ENCODE measurements at places on chromosomes 16 and 17.

GRCh38 chr17:39051001-39051585 lies 83.9 kb upstream of the FBXO47 start:
- no peak for DNase-seq

GRCh38 chr17:42895185-42895555 lies 5.4 kb upstream of the G6PC1 start:
- no peak for DNase-seq

- DNase-seq = no peak
Measured at GRCh38 chr17:64212122-64212521, 50.9 kb downstream of the TEX2 start.

GRCh38 chr16:19690196-19690595 lies 27.8 kb downstream of the KNOP1 start:
- no peak for DNase-seq

DNA sequence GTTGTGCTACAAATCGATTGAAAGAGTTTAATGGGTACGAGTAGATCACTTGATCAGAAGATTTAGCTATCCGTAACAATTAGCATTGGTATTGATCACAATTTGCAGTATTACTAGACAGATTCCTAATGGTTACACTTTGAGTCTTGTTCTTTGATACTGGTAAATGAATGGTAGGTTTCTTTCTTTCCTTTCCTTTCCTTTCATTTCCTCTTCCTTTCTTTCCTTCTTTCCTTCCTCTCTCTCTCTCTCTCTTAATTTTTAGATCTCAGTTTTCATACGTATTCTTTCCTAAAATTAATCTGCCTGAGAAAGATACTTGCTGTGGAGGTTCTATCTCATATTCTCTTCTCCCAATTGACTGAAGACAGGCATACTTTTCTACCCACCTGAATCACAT lies 17.9 kb downstream of the CPD start:
- no peak for DNase-seq

DNA sequence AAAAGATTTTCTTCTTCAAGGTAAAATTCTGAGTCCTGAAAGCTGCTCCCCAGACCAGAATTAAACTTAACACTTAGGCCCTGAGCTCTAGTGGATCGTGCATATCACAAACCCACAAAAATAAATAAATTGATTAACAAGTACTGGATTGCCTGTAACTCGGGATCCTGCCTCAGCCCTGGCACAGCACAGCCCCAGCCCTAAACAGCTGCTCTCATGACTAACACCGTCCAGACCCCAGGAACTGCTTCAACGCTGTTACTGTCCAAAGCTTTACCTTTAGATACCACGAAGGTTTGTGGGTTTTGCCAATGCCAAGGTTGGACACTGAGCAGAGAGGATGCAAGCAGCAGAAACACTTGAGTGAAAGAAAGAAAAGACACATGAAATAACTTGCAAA lies 172.5 kb downstream of the COPRS start:
- no peak for DNase-seq

GRCh38 chr16:28326881-28327610 lies 34.7 kb downstream of the SBK1 start:
- DNase-seq = peak; percentile 76

DNA sequence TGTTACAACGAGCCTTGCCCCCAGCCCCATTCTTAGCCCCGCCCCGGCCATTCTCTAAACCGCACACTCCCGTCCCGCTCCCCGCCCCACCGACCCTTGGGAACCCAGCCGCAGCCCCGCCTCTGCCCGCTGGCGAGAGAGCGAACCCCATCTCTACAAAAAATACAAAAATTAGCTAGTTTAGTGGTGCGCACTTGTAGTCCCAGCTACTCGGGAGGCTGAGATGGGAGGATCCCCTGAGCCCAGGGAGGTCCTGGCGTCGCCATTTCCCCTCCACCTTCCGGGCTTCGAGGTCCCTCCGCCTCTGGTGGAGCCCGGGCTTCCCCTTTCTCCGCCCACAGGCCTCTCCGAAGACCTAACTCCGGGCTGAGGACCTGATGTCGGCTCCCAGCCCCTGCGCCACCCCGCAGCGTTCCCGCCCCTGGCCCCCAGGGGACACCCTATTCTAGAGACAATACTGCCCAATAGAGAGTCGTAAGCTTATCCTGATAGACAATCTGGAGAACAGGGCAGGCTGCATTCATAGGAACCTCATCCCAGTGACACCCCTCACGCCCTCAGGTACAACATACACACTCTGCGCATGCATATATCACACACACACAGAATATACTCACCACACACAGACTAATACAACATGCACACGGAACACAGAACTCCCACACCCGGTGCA lies 480 bp upstream of the PROCA1 start:
- peak; percentile 70 for DNase-seq

DNA sequence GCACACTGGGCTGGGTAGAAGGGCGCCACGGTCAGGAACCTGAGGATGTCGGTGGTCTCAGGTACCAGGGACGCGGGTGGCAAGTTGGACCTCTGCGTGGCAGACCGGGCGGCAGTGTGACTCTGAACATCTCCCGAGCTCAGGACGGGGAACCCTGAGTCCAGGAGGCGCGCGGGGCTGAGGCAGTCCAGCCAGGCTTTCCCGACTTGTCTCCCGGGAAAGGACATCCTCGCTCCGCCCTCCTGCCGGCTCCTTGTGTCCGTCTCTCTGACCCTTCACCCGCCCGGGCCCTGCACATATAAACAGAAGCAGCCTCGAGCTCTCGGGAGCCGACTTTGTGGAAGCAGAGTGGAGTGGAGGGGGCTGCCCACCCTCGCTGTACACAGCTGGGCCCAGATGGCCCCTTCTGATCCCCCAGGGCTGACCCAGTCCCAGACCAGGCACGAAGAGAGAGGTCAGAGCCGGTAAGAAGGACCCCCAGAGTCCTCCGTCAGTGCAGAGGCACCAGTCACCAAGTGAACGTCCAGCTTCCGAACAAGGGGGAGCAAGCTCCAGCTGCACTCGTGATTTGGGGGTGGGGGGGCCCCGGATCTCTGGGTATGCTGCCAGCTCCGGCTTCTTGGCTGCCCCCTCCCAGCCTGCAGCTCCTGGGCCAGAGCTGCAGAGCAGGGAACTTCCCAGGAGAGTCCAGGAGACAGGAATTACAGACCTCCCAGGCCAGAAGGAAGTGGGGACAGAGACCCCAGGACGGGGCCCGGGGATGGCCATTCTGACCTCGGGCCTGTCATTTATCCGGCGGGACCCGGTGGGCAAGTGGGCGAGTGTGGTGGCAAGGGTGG lies 8.5 kb upstream of the P2RX1 start:
- DNase-seq = no peak

DNA sequence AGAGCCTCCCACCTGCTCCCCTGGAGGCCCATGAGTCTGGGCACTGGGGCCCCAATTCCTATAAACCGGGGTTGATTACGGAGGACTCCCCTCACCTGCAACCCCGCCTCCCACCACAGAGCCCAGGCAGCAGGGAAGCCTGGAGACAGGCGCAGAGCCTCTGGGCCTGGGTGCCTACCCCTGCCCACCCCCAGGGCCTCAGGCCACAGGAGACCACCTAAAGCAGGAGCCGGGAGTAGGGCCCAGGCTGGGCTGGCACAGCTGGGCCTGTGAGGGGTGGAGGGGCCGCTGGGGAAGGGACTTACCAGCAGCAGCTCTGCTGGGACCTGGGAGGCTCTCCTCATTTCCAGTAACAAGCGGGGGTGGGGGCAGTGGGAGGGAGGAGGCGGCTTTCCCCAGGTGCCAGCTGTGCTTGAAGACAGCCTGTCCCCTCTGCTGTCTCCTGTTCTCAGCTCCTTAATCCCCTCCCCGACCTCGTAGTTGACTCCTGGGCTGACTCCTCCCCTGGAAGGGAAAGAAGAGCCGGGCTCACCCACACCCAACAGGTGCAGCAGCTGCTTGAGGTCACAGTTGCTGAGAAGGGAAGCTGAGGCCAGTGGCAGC lies 46.8 kb downstream of the TMEM235 start:
- DNase-seq = no peak

GRCh38 chr16:4513881-4514280 lies 24.7 kb downstream of the CDIP1 start:
- no peak for DNase-seq

DNA sequence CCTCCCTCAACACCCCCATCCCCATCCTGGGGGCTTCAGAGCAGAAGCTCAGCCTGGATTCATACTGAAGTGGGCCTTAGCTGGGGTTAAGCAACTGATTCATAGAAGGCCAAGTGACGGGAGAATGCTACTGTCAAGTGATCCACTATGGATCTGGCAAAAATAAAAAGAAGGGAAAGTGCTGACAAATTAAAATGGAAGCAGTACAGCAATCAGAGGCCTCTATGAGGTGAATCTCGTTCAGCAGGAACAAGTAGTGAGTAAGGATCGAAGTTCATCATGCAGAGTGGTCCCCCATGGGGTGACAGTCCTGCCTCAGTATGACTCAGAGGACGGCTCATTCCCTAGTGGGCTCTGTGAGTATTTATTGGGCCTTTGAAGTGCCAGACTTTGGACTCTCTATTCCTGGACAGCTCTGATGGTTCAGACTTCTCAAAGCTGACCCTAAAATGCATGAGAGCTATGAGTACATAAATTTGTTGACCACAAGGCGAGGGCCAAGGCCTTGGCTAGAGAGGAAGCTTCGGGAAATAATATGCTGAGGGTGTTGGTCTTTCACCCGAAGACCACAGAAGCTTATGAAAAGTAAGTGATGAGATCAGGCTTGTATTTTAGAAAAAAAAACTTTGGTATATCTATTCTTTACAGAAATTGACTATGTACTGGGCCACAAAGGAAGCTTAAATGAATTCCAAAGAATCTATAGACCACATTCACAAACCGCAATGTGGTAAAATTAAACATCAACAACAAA lies 5.3 kb upstream of the NSMCE1 start:
- DNase-seq = peak; percentile 44
